CD4-positive, alpha-beta memory T cell (primary cell): ENCODE measurements at places on chromosomes 6 and 20.

GRCh38 chr6:122758927-122759334, 20.6 kb upstream of the FABP7 start:
- H3K27me3 ChIP-seq, result no peaks in the 10 kb centered on the region
- no peak overlapping the region for H3K4me3 ChIP-seq
- H3K27ac ChIP-seq, result no peak overlapping the region
- H3K36me3 ChIP-seq, result no peaks in the 10 kb centered on the region

DNA sequence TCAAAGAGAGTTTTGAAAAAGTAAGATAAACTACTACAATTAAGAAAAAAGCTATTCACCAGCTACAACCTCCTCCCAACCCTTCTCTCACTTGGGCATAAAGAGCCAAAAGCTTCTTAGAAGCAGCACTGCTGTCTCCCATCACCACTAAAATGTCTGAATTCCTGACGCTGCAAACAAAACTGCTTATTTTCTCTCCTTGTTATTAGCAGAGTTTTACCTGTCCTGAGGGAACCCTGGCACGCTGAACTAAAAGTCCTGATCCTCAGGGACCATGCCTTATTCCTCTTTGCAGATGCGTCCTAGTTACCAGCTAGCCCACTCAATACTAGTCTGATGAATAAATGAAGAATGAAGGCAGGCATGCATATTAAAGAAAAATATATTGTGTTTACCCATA, 1.1 kb downstream of the HACE1 start:
- no peak overlapping the region for H3K4me3 ChIP-seq
- no peaks in the 10 kb centered on the region for H3K27me3 ChIP-seq
- H3K27ac ChIP-seq, result no peak overlapping the region
- peaks cover 14% of the 10 kb centered on the region for H3K4me1 ChIP-seq
- DNase-seq, result no peak
- H3K36me3 ChIP-seq, result no peaks in the 10 kb centered on the region

DNA sequence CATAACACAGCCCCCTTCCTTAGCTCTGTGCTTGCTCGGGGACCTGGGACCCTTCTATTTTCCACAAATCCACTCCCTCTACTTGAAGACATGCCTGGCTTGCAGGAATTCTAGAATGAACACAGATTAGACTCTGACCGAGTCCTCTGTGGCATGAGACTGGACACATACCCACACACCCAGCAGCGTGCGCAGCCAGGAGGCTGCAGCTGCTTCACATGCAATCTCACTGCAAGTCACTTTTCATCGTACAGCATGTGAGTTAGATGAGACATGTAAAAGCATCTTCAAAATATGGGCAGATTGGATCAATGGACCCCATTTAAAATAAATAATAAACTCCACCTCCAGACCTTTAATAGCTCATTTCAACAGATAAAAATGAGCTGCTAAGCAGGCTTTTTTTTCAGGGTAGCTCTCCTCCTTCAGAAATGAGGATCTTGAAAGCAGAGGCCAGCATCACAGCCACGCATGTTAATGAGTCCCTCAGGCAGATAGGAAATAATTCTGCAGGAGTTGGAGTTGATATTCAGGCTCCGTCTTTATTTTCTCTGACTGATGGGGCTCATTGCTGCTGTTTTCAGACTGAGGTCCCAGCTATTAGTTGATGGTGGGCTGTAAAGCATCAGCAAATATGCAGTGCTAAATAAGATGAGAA, 215.1 kb upstream of the GGTLC1 start:
- no peaks in the 10 kb centered on the region for H3K4me1 ChIP-seq
- no peak for DNase-seq
- H3K27ac ChIP-seq, result no peak overlapping the region
- no peak overlapping the region for H3K4me3 ChIP-seq
- no peaks in the 10 kb centered on the region for H3K36me3 ChIP-seq

DNA sequence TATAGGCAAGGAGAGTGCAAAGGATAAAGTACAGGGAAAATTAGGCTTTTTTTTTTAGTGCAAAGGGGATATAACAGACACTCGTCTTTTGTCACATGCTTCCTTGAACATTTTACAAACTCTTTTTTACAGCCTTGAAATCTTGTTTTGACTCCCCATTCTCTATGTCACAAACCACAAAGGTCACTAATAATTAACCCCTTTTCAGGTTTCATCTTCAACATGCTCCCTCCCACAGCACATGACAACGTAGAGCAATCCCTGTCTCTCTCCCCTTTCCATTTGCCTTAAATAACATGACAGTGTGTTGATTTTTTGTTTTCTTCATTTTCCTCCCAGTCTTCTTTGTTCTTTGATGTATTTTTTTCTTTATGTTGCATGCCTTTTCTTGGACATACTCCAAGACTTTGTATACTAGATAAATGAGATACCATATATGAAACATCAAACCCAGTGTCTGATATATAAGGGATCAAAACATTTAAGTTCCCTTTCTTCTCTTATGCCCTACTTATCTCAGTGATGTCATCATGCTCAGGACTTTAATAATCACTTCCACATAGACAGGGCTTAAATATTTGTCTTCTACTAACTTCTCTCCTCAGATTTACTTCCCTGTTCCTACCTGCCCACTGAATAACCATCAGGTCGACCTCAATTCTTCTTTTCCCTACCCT, 378.7 kb upstream of the HSF2 start:
- H3K27me3 ChIP-seq, result no peaks in the 10 kb centered on the region
- H3K36me3 ChIP-seq, result no peaks in the 10 kb centered on the region
- no peaks in the 10 kb centered on the region for H3K4me1 ChIP-seq
- no peak overlapping the region for H3K4me3 ChIP-seq

GRCh38 chr6:19753826-19754225, 83.3 kb upstream of the ID4 start:
- H3K27ac ChIP-seq, result no peak overlapping the region
- no peaks in the 10 kb centered on the region for H3K4me1 ChIP-seq
- H3K36me3 ChIP-seq, result no peaks in the 10 kb centered on the region
- no peaks in the 10 kb centered on the region for H3K27me3 ChIP-seq
- H3K4me3 ChIP-seq, result no peak overlapping the region

DNA sequence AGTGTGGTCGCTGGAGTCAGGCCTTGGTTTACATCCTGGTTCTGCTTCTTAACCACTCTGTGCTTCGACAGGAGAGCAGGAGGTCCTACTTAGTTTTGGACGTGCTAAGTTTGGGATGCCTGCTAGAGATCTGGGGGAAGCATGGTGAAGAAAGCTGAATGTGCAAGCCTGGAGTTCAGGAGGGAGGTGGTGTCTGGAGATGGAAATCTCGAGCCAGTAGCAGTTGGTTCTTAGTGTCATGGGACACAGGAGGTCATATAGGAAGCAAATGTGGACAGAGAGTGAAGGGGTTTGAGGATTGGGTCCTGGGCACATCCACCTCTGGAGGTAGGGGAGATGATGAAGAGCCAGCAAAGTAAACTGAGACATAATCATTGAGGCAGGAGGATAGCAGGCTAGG, 131.4 kb downstream of the SYCP2 start:
- DNase-seq, result no peak
- H3K27ac ChIP-seq, result no peak overlapping the region
- no peaks in the 10 kb centered on the region for H3K4me1 ChIP-seq
- no peaks in the 10 kb centered on the region for H3K36me3 ChIP-seq
- H3K27me3 ChIP-seq, result no peaks in the 10 kb centered on the region
- H3K4me3 ChIP-seq, result no peak overlapping the region

GRCh38 chr6:87029711-87030314, 65.1 kb downstream of the CGA start:
- DNase-seq, result no peak
- no peaks in the 10 kb centered on the region for H3K36me3 ChIP-seq
- H3K27me3 ChIP-seq, result no peaks in the 10 kb centered on the region
- no peak overlapping the region for H3K27ac ChIP-seq

DNA sequence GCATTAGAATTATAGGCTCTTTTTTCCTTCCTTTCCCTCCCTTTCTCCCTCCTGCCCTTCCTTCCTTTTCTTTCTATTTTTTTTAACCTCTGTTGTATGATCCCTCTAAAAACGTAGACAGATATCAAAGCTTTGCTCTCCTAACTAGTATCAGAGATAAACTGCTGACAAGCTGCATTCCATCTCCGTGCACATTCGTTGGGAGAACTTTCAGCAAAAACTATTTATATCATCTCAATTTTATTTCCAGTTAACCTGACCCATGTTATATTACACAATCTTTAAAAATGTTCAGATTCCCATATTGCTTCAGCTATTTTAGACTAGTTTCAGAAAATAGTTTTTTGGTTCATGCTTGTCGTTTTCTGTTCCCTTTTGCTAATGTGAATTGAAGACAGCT, 47.3 kb downstream of the RNF217 start:
- H3K4me3 ChIP-seq, result no peak overlapping the region
- no peaks in the 10 kb centered on the region for H3K4me1 ChIP-seq
- H3K36me3 ChIP-seq, result no peaks in the 10 kb centered on the region
- H3K27me3 ChIP-seq, result no peaks in the 10 kb centered on the region

DNA sequence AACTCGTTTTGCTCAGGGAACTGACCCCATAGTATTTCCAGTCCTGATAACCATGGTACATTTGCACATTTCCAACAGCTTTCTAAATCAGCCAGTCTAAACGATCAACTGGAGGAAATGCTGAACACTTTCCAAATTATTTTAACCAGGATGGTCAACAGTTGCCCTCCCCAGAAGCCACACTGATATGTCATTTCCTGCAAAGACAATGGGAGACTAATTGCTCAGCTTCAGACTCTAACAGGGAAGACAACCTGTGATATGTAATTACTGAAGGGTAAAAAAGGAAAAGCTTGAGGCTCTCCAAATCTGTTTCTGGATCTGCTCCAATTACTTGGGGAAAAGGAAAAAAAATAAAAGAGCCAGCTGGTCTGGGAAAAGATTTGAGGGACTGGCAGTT, 88.8 kb downstream of the FYN start:
- no peak for DNase-seq
- H3K36me3 ChIP-seq, result no peaks in the 10 kb centered on the region
- no peaks in the 10 kb centered on the region for H3K27me3 ChIP-seq
- no peak overlapping the region for H3K4me3 ChIP-seq
- H3K4me1 ChIP-seq, result peaks cover 80% of the 10 kb centered on the region

- H3K4me1 ChIP-seq, result peaks cover 66% of the 10 kb centered on the region
- H3K27me3 ChIP-seq, result no peaks in the 10 kb centered on the region
- H3K4me3 ChIP-seq, result no peak overlapping the region
- H3K27ac ChIP-seq, result no peak overlapping the region
- peaks cover 33% of the 10 kb centered on the region for H3K36me3 ChIP-seq
Measured at GRCh38 chr6:107718341-107718740, 105.8 kb downstream of the SCML4 start.

DNA sequence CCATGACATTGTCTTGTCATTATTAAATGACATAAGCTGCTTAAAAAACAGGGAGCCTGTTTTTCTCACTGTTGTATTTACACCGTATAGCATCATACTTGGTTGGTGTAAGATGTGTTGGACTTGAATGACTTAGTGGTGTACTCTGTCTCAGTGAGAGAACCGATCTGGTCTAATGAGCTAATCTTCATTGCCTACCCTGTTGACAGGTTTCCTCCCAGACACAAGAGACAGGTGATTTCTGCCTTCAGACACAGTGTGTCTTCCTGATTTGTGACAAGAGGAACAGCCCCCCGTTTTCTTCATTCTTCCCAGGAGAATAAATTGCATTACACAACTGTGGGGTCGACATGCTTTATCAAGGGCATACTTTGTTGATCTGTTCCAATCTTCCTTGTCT, 137.2 kb upstream of the ID4 start:
- H3K36me3 ChIP-seq, result no peaks in the 10 kb centered on the region
- H3K4me1 ChIP-seq, result no peaks in the 10 kb centered on the region
- H3K4me3 ChIP-seq, result no peak overlapping the region
- no peaks in the 10 kb centered on the region for H3K27me3 ChIP-seq
- H3K27ac ChIP-seq, result no peak overlapping the region

GRCh38 chr6:138339024-138339423, 38.7 kb upstream of the SMIM28 start:
- H3K27me3 ChIP-seq, result no peaks in the 10 kb centered on the region
- H3K27ac ChIP-seq, result no peak overlapping the region
- no peak for DNase-seq
- H3K4me3 ChIP-seq, result no peak overlapping the region
- no peaks in the 10 kb centered on the region for H3K4me1 ChIP-seq

DNA sequence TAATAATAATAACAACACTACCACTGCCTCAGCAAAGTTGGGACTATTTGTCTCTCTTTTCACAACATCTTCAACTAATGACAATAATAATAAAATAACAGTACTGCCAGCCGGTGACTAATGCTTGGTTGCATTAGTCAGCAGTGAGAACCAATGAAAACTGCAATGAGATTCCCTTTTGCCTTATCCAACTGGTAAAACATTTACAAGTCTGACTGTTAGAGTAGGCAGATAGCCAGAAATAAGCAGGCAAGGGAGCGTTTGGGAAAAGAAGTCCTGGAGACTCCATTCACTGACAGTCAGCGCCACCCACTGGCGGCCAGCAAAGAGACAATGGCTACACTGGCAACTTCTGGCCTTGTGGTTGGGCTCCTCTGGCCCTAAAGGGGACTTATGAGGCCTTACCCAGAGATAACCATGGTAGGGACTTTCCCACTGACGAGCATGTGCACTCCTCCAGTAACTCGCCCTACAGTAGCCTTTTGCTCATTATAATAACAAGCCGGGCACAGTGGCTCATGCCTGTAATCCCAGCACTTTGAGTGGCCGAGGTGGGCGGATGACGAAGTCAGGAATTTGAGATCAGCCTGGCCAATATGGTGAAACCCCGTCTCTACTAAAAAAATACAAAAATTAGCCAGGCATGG, 3.4 kb upstream of the NSFL1C start:
- no peaks in the 10 kb centered on the region for H3K27me3 ChIP-seq
- peak; percentile 45 for DNase-seq
- no peak overlapping the region for H3K27ac ChIP-seq
- peaks cover 19% of the 10 kb centered on the region for H3K4me1 ChIP-seq

DNA sequence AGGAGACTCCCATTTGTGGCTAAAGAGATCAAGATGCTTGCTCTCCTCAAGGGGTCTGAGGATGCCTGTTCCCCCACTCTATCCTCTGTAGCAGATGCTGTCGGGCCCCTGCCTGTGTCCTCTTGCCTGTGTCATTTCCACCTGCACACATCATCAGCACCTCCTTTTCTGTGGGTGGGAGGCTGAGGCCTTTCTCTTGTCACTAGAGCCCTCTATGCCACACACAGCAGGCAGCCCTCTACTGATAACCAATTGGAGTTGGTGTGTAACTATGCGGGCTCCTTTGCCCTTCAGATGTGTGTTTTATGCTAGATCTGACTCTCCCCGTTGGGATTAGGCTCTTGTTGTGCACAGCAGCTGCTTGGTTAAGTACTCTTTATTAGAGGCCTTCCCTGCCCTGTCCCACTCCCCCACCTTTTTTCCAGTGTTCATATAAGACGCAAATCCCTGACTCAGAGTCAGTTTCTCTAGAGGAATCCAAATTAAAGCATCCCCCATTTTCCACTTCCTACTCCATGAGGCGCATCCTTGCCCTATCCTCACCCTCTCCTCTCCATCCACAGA, 7.7 kb downstream of the TREML2 start:
- no peak overlapping the region for H3K4me3 ChIP-seq
- H3K27me3 ChIP-seq, result no peaks in the 10 kb centered on the region
- H3K27ac ChIP-seq, result no peak overlapping the region
- no peak for DNase-seq
- H3K4me1 ChIP-seq, result peaks cover 22% of the 10 kb centered on the region
- no peaks in the 10 kb centered on the region for H3K36me3 ChIP-seq
